ENCODE measurements at places on chromosomes 3 and 15. TPM values are rescaled to one million over a fixed set of nuclear protein-coding genes. Genes with fewer than 3 reads are reported as not detected.
A peak's percentile ranks its signal among the peaks of the same experiment; 100 is the strongest.

DNA sequence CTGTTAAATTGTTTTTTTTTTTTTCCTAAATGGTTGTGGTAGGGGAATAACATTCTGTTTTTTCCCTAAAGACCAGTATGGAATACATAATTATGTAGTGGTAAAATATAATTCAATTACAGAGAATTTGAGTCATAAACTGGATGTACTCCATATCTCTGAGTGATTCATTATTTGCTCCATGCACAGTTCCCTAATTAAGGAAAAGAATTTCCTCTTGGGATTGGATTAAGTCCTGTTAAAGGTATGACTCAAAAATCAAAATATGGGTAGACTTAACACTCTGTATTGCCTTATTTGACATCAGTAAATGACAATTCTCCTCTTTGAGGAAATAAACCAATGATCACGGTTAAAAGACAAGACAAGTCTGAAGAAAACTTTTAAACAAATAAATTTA is 78.0 kb upstream of the KCNH8 start:
- H3K4me3 ChIP-seq, result no peak overlapping the region
- H3K36me3 ChIP-seq, result no peaks in the 10 kb centered on the region
- no peak overlapping the region for H3K27ac ChIP-seq
- H3K4me1 ChIP-seq, result no peaks in the 10 kb centered on the region
- H3K27me3 ChIP-seq, result no peaks in the 10 kb centered on the region

- H3K27ac ChIP-seq, result no peak overlapping the region
- H3K27me3 ChIP-seq, result no peaks in the 10 kb centered on the region
- H3K4me3 ChIP-seq, result no peak overlapping the region
Measured at GRCh38 chr15:70362886-70363285, 265.2 kb upstream of the TLE3 start.

GRCh38 chr3:31067004-31067403 is 172.5 kb upstream of the GADL1 start:
- no peak overlapping the region for H3K4me3 ChIP-seq
- H3K27me3 ChIP-seq, result no peaks in the 10 kb centered on the region
- DNase-seq, result no peak
- no peak overlapping the region for H3K27ac ChIP-seq
- H3K4me1 ChIP-seq, result no peaks in the 10 kb centered on the region

CCDC71 gene
- 14.9 TPM for polyA plus RNA-seq

CDCP1 gene
- polyA plus RNA-seq, result 0.16 TPM

GRCh38 chr3:55244247-55244646 is 242.9 kb downstream of the WNT5A start:
- H3K27me3 ChIP-seq, result no peaks in the 10 kb centered on the region
- no peak overlapping the region for H3K4me3 ChIP-seq
- no peaks in the 10 kb centered on the region for H3K36me3 ChIP-seq
- no peaks in the 10 kb centered on the region for H3K4me1 ChIP-seq
- no peak overlapping the region for H3K27ac ChIP-seq

- peak; percentile 23 for DNase-seq
- H3K27ac ChIP-seq, result peak overlapping the region; percentile 85
- peaks cover 35% of the 10 kb centered on the region for H3K4me1 ChIP-seq
- H3K4me3 ChIP-seq, result peak overlapping the region; percentile 93
- no peaks in the 10 kb centered on the region for H3K27me3 ChIP-seq
Measured at GRCh38 chr3:127588806-127589577, 1.5 kb downstream of the TPRA1 start.

- H3K36me3 ChIP-seq, result peaks cover 33% of the 10 kb centered on the region
- no peaks in the 10 kb centered on the region for H3K27me3 ChIP-seq
- peaks cover 27% of the 10 kb centered on the region for H3K4me1 ChIP-seq
- no peak overlapping the region for H3K4me3 ChIP-seq
- no peak overlapping the region for H3K27ac ChIP-seq
- DNase-seq, result no peak
Measured at GRCh38 chr15:69417581-69417980, 3.4 kb downstream of the KIF23 start.

COMMD4 gene
- polyA plus RNA-seq, result 45.8 TPM

OR4F15 gene
- polyA plus RNA-seq, result not detected

DNA sequence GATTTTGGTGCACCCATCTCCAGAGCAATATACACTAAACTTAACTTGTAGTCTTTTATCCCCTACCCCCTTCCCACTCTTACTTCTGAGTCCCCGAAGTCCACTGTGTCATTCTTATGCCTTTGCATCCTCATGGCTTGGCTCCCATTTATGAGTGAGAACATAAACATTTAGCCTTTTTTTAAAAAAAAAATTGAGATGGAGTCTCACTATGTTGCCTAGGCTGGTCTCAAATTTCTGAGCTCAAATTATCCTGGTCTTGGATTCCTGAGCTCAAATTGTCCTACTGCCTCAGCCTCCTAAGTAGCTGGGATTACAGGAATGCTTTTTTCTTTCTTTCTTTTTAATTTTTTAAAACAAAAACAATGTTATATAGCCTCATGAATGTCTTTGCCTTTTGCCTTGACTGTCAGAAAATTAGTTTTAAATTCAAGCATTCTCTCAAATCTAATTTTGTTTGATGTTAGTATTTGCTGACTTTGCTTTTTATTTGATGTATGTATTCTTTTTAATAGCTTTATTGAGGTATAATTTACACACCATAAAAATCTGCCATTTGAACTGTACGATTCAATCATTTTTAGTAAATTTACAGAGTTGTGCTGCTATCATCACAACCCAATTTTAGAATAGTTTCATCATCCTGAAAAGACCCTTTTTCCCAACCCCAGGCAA is 46.9 kb downstream of the NFKBIZ start:
- H3K4me3 ChIP-seq, result no peak overlapping the region
- no peak for DNase-seq
- no peaks in the 10 kb centered on the region for H3K36me3 ChIP-seq

DNA sequence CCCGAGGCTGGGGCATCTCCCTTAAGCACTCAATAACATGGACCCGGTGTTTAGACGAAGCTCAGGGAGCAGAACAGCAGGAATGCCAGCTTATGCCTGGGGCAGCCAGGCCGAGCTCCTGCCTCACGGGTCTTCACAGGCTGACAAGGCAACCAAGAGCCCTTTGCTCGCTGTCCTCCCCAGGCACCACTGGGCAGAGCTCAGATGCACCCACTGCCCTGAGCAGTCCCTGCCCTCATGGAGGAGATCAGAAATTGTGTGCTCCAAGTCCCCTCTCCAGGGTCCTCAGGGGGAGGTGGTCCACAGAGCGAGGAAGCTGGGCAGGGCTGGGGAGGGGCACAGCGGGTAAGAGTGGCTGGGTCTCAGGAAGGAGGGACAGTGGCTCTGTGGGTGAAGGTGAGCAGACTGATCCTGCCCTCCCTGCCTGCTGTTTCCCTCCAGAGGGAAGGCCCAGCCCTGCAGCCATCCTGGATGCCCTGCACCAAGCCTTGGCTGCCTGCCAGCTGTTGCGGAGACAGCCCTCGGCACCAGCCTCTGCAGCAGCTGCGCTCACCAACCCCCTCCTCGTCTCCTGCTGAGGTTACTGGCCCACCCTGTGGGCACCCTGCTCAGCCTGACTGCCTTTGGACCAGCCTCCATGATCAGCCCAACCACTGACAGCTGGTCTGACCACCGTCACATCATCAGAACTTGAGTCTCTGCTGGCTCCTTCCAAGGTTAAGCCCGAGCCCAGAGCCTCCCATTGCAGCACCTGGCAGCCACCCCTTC is 21.1 kb upstream of the GP9 start:
- H3K27ac ChIP-seq, result no peak overlapping the region
- H3K36me3 ChIP-seq, result no peaks in the 10 kb centered on the region
- no peak for DNase-seq
- H3K4me1 ChIP-seq, result peaks cover 20% of the 10 kb centered on the region
- H3K27me3 ChIP-seq, result peaks cover 20% of the 10 kb centered on the region

MNS1 gene
- 0.14 TPM for polyA plus RNA-seq

PRRT3 gene
- 0.22 TPM for polyA plus RNA-seq

DNA sequence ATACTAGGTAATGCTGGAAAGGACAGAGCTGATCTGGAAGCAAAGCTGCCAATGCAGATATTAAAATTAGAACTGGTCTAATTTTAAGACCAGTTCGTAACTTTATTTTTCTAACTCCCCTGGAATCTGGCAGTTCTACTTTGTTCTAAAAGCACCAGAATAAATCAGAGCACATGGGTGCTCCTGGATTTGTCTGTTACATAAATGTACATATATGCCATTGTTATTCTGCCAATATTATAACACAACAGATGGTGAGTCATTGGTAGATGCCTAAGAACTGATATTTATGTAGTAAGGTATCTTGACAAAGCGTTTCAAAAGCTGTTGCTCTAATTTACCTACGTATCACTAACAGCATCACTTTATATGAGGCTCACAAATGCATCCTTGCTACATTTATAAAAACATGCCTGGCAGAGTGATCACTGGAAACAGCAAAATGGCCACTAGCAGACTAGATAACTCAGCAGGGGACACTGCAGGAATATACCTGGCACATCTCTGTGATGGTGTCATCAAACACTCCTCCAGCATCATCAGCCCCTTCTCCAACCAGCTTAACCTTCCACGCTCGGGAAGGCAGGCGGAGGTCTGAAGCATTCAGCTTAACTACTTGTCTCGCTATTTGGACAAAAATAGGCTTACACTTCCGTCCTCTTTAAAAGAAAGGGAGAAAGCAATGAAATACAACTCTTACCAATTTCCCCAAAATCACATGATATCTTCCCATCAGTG is 26.2 kb downstream of the FBXL22 start:
- no peaks in the 10 kb centered on the region for H3K4me1 ChIP-seq
- H3K36me3 ChIP-seq, result peaks cover 35% of the 10 kb centered on the region
- no peaks in the 10 kb centered on the region for H3K27me3 ChIP-seq
- no peak overlapping the region for H3K4me3 ChIP-seq

RBP2 gene
- polyA plus RNA-seq, result 0.17 TPM

GRCh38 chr3:5144316-5144994 is 22.4 kb downstream of the ARL8B start:
- H3K4me3 ChIP-seq, result no peak overlapping the region
- no peaks in the 10 kb centered on the region for H3K36me3 ChIP-seq
- peaks cover 5% of the 10 kb centered on the region for H3K4me1 ChIP-seq
- no peaks in the 10 kb centered on the region for H3K27me3 ChIP-seq

PAK6 gene
- not detected for polyA plus RNA-seq

DNA sequence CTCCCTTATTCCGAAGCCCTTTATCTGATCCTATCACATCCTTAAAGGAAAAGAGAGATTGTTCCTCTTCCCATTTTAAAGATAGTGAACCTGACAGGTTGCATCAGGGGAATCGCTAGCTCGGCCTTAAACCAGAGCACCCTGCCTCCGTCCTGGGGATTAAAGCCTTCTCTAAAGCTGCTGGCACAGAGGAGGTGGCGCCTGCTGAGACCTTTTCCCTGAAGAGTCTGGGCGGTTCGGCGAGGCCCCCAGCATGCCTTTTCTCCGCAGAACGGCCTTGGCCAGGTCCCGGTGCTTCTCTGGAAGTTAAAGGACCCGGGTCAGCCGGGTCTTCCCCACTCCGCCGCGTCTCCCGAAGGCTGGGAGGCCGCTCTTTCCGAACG is 593 bp downstream of the FAM219B start:
- peak overlapping the region; percentile 76 for H3K27ac ChIP-seq
- H3K4me3 ChIP-seq, result peak overlapping the region; percentile 91
- H3K36me3 ChIP-seq, result peaks cover 11% of the 10 kb centered on the region

CFAP44 gene
- polyA plus RNA-seq, result 2.1 TPM

GOLGA8M gene
- 0.05 TPM for polyA plus RNA-seq

DNA sequence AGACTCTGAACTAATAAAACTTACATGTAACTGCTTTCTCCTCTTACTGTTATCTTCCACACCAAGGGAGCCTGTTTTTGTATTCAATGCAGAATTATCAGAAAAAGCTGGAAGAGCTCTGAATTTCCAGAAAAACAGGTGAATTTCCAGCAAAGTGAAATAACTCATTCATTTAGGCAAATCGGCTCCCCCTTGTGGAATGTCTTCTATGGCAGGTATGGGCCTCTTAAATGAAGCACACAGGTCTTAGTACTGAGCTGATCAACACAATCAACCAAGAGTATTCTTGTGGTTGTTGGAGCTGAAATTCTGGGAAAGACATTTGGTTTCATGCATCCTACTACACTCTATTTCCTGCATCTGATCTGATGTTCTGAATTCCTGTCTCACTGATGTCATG is 31.0 kb upstream of the PTPRG start:
- DNase-seq, result peak; percentile 59
- no peak overlapping the region for H3K4me3 ChIP-seq
- no peaks in the 10 kb centered on the region for H3K27me3 ChIP-seq
- no peak overlapping the region for H3K27ac ChIP-seq

GRCh38 chr15:49286649-49287404 is 116.8 kb downstream of the GALK2 start:
- H3K27me3 ChIP-seq, result no peaks in the 10 kb centered on the region
- no peak overlapping the region for H3K4me3 ChIP-seq
- no peak overlapping the region for H3K27ac ChIP-seq
- no peaks in the 10 kb centered on the region for H3K4me1 ChIP-seq
- no peak for DNase-seq
- peaks cover 8% of the 10 kb centered on the region for H3K36me3 ChIP-seq

- no peaks in the 10 kb centered on the region for H3K36me3 ChIP-seq
- DNase-seq, result no peak
- H3K4me1 ChIP-seq, result peaks cover 23% of the 10 kb centered on the region
- no peaks in the 10 kb centered on the region for H3K27me3 ChIP-seq
- H3K4me3 ChIP-seq, result no peak overlapping the region
Measured at GRCh38 chr3:32121137-32121536, 14.7 kb downstream of the GPD1L start.

SLC9C1 gene
- not detected for polyA plus RNA-seq

PTX3 gene
- not detected for polyA plus RNA-seq

- DNase-seq, result peak; percentile 25
- no peaks in the 10 kb centered on the region for H3K36me3 ChIP-seq
- H3K4me1 ChIP-seq, result peaks cover 14% of the 10 kb centered on the region
- no peak overlapping the region for H3K4me3 ChIP-seq
- no peak overlapping the region for H3K27ac ChIP-seq
Measured at GRCh38 chr15:45126535-45127158, 3.0 kb downstream of the DUOXA1 start.

DNA sequence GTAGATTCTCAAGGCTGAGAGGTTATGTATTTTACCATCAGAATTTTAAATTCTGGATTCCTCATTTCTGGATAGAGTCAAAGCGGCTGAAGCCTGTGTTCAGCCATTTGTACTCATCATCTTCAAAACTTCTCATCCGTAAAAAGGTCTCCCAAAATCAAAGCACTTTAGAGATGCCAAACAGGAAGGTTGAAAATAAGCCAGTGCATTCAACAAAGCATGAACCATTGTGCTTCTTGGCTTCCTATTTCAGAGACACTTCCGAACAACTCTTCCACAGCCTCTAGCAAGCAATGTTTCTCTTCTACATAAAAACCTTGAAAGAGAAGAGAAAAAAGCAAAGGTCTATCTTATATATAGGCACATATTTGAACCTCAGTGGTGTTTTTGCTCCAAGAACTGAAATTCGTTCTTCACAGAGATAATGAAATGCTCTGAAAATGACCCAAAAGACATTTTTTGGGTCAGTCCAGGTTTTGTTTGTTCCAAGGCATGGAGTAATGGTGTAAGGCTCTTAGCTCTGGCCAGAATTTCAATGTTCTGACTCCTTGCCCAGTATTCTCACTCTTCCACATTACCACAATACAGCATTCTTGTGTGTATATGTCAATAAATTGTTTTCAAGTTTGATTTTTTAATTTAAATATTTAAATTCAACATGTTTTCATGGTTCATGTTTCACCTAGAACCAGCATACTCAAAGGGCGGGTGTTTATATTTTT is 163.1 kb downstream of the STAC start:
- H3K4me1 ChIP-seq, result no peaks in the 10 kb centered on the region
- DNase-seq, result no peak
- no peak overlapping the region for H3K4me3 ChIP-seq
- no peak overlapping the region for H3K27ac ChIP-seq

- no peaks in the 10 kb centered on the region for H3K36me3 ChIP-seq
- no peak overlapping the region for H3K4me3 ChIP-seq
- no peaks in the 10 kb centered on the region for H3K27me3 ChIP-seq
- H3K27ac ChIP-seq, result no peak overlapping the region
Measured at GRCh38 chr3:123312331-123313265, 110.9 kb downstream of the SEC22A start.

- H3K27ac ChIP-seq, result no peak overlapping the region
- H3K4me1 ChIP-seq, result peaks cover 7% of the 10 kb centered on the region
- H3K36me3 ChIP-seq, result no peaks in the 10 kb centered on the region
- DNase-seq, result no peak
Measured at GRCh38 chr15:101043011-101043410, 123.9 kb downstream of the LRRK1 start.

GOLGA8Q gene
- polyA plus RNA-seq, result 0.09 TPM
